Fibroblast of pulmonary artery (primary cell): ENCODE measurements at places on chromosomes 5 and 9.

DNA sequence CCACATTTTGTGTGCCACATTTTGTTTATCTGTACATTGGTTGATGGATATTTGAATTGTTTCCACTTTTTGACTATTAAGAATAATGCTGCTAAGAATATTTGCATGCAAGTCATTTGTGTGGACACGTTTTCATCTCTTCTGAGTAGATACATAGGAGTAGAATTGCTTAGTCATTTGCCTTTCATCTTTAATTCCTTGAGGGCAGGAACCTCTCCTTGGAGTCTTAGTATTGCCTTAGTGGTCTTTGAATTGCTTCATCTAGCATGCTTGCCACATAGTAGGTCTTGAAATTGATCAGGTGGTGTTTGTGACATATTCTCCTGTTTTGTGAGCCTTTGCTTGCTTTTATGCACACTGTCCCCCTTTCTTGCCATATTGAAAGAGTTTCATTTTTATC is 128.5 kb downstream of the NR3C1 start:
- no peak for DNase-seq

- DNase-seq = no peak
Observed at GRCh38 chr9:131484560-131485185, 18.0 kb upstream of the POMT1 start.

DNA sequence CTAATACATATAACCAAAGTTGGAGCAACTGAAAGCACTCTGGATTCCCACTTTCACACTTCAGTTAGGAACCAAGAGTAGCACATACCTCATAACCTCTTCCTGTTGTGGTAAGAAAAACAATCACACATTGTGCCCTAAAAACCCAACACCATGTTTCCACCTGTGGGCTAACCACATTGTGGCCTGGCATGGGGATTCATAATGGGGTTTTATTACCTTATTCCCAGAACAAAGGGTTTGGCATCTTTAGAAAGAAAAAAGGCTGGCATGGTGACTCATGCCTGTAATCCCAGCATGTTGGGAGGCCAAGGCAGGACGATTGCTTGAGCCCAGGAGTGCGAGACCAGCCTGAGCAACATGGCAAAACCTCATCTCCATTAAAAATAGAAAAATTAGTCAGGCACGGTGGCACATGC is 60.6 kb downstream of the HSD17B3 start:
- no peak for DNase-seq

- DNase-seq = peak; percentile 81
Observed at GRCh38 chr5:40736103-40736875, 19.5 kb downstream of the TTC33 start.

- DNase-seq = peak; percentile 52
Observed at GRCh38 chr5:95620030-95620869, at the start of gene GPR150. Gene GPR150 (plus strand): TSS chr5:95620087. CDS start chr5:95620276, 189 bp downstream.

GRCh38 chr9:105436783-105437182 is 11.1 kb upstream of the FSD1L start:
- no peak for DNase-seq

- peak; percentile 77 for DNase-seq
Observed at GRCh38 chr9:19999491-20000057, 210.7 kb upstream of the SLC24A2 start.

DNA sequence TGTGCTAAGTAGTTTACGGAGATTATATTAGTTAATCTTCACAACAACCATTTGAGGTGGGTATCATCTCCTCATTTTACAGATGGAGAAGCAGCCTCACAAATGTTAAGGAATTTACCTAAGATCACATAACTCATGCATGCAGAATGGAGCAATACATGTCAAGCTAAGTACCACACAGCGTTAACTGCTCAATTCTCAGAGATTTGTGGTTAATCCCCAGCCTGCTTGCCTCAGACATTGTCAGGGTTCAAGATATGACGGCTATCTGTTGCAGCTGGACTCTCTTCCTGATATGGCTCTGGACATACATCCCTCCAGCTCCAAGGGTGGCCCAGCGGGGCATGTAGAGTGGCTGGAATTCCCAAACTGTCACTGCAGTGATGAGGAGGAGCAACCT is 7.3 kb upstream of the ZNF346 start:
- no peak for DNase-seq

DNA sequence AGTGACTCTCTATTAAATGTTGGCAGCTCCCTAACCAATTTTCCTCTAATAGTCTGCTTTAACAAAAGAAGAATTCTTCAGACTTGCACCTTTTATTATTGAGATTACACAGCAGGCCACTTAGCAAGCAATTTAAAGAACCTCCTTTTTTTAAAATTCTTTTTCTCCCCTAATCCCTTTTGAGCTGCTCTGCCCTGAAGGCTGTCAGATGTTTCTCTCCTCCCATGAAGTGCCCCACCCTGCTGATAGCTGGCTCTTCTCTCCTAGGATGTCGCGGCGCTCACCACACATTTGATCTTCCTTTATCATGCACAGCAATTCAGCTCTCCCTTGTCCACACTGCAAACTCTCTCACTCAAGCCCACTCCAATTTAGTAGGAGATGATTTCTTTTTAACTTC is 1471.1 kb upstream of the ACO1 start:
- no peak for DNase-seq

- DNase-seq = no peak
Observed at GRCh38 chr9:35711501-35712428, 20.2 kb downstream of the TLN1 start.

DNA sequence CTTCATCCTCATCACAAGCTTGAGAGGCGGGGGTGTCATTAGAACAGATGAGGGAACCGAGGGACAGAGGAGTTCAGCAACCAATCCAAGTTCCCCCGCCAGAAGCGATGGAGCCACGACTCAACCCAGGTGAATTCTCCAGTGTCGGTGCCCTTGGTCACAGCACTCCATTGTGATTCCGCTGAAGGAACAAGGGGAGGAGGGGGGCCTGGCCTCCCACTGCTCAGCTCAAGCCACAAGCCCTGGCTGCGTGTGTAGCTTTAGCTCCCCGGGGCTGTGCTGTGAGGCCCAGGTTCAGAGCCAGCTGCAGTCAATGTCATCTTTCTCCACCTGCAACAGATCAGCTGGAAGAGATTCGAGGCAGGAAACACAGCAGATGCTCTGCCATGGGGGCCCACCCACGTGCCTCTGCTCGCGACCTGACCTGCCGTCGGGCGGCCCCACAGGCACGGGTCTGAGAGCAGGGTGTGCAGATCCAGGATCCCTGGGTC is 72.6 kb downstream of the GTF3C4 start:
- no peak for DNase-seq
